Stimulated activated CD4-positive, alpha-beta T cell treated with anti-CD3 and anti-CD28 coated beads, Interleukin-2, amount 100 ng/mL, for 4 hours (primary cell): ENCODE measurements at places on chromosomes 1 and 21.

DNA sequence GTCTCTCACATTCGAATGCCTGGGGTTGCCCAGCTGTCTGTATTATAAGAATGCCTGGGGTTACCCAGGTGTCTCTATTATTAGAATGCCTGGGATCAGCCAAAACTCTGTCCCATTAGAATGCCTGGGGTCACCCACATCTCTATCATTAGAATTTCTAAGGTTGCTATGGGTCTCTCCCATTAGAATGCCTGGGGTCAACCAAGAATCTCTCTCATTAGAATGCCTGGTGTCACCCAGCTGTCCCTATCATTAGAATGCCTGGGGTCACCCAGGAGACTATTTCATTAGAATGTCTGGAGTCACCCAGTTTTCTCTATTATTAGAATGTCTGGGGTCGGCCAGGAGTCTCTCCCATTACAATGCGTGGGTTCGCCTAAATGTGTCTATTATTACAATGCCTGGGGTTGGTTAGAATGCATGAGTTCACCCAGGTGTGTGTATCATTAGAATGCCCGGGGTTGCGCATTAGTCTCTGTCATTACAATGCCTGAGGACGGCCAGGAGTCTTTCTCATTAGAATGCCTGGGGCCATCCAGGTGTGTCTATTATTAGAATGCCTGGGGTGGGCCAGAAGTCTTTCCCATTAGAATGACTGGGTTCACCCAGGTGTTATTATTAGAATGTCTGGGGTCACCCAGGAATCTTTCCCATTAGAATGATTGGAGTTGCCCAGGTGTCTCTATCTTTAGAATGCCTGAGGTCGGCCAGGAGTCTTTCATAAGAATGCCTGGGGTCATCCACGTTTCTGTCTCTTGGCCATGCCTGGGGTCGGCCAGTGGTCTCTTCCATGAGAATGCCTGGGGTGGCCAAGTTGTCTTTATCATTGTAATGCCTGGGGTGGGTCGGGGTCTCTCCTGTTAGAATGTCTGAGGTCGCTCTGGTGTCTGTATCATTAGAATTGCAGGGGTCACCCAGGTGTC is 59.6 kb downstream of the RNF187 start:
- DNase-seq = no peak

DNA sequence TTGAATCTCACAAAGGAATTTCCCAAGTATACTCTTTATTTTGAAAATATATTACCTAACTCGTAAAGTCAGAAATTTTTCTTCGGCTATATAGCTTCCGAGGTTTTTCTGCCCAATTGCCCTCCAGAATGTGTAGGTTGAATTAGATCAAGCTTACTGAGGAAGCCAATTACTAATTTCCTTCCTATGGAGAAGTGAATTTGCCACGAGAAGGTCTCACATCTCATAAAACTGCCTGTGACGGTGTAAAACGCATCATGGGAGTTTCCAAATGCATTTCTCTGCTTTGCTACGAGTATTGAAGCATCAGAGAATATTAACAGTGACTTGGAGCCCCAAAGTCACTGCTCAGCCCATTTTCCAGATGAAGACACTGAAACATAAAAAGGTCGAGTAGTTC is 262.3 kb downstream of the PTBP2 start:
- no peak for DNase-seq

DNA sequence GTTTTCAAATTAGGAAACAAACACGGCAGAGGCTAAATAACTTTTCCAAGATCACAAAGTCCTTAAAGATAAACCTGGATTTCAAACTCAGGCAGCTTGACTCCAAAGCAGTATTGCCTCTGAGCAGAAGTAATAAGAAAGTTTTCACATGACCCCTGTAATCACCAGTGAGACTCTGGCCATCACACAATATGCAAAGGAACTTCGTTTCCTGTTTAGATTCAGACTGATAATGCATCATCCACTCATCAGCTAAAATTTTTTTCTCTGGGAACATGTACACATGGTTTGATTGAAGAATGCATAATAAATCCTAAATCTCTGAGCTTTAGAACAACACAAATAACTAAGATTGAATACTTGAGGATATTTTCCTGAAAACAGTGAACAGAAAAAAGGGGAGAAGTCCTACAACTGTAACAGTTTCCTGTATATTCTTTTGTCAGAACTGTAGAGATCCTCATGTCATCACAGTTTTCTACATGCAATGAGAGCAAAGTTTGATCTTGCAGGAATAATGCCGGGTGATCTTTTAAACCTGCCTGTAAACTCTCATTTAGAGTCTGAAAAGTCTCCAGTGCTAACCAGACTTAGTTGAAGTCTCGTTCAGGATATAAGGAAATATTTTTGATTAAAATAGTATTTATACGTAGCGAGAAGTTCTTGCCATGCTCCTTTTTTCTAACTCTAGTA is 225.3 kb downstream of the SPATA17 start:
- DNase-seq = no peak

- DNase-seq = no peak
Measured at GRCh38 chr21:23968008-23968407, 1639.3 kb downstream of the MRPL39 start.

DNA sequence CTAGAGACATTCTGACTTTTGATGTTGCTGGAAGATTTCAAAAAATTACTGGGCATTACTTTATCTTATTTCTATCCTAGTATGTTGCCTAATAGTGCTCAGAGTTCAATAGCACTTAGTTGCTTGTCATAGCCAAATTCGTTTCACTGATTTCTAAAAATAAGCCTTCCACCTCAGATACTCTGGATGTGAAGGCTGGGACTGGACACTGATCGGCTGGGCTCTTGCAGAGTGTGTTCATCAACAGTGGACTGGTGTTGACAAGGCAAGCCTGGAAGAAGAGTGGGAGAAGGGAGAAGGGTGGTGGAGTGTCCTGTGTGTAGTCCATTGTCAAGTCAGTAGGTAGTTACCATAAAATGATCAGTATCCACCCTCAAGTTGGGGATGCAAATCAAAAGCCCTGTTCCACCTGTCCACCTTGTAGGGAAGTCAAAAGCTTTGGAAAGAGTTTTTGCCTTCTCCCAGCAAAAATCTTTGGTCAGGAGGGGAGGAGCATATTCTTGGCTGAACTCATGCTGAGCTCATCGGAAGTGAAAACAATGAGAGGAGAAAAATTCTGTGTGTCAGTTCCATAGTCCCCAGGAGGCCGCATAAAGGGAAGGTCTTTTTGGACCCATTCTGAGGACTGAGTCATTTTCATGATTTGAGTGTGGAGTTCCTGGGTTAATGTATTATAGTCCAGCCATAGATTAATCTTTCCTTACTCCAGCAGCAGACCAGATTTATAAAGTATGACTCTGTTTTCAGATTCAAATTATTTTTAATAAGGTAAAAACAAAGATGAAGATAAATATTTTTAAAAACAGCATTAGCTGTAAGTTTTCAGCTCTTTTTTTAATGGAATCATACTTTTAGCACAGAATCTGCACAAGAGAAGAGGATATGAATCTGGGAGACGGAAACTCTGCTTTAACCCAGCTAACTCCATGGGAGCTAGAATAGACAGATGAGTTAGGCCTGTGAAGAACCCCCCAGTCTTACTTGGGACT is 99.5 kb upstream of the BMP8A start:
- DNase-seq = no peak

- DNase-seq = no peak
Measured at GRCh38 chr1:175512637-175513412, 230.6 kb downstream of the TNR start.

DNA sequence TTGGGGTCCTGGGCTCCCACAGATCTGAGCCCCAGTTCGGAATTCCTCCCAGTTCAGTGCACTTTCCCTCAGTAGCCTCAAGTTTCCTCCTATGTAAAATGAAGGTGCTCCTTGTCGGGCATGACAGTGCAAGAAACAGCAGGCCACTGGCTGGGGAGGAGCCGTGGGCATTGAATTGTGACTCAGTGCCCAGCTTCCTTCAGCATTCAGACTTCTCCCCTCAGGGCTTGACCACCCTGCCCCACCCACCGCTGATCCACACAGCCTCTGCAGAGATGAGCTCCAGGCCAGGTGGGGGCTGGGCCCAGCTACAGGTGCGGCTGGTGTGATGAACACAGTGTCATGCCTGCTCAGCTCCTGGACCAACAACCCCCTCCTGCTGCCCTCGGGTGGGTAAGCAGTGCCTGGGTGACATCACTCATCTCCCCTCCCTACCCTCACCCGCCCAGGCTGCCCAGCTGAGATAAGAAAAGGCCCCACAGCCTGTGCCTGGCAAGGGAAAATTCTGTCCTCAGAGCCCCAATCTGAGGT is 4.9 kb downstream of the MOB3C start:
- no peak for DNase-seq
